ENCODE measurements at places on chromosomes 12 and 14.

- DNase-seq: no peak
Measured at GRCh38 chr12:95637010-95637409, 85.7 kb upstream of the USP44 start.

- no peak for DNase-seq
Measured at GRCh38 chr14:50056435-50056834, 59.9 kb downstream of the VCPKMT start.

DNA sequence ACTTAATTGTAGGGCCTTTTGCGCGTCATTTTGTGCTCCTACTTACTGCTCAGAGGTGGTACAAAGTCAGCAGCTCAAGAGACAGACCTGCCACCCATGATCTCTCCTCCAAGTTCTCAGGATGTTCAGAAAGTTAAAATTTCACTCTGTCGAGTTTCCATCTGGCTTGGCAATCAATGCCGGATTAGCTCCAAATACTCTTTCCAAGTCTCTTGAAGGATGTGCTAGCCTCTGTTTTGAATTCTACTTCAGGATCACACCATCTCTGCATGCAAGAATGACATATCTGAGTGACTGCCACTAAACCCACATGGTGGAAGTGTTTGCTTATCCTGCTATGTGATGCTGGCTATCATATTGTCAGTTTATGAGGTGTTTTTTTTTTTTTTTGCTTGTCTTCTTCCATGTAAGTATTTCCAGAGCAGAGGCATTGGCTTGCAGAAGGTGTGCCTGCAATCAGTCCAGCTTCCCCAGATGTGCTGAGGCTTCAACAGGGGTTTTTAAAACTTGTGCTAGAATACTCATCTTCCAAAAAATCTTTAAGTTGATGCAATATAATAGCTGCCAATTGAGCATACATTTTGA lies 125.6 kb downstream of the RGS6 start:
- DNase-seq: peak; percentile 26

- no peak for DNase-seq
Measured at GRCh38 chr14:83548061-83548839, 1981.7 kb upstream of the FLRT2 start.
